Suprapubic skin (tissue), 4 donors: ENCODE measurements at places on chromosomes 4 and X.

- DNase-seq = no peak
- no peaks in the 10 kb centered on the region for H3K27me3 ChIP-seq
- H3K4me3 ChIP-seq = no peak overlapping the region
- no peak overlapping the region for H3K27ac ChIP-seq
- H3K4me1 ChIP-seq = no peaks in the 10 kb centered on the region
- no peaks in the 10 kb centered on the region for H3K36me3 ChIP-seq
These were observed 127.9 kb upstream of the FTHL17 start for GRCh38 chrX:31199840-31200114.

DNA sequence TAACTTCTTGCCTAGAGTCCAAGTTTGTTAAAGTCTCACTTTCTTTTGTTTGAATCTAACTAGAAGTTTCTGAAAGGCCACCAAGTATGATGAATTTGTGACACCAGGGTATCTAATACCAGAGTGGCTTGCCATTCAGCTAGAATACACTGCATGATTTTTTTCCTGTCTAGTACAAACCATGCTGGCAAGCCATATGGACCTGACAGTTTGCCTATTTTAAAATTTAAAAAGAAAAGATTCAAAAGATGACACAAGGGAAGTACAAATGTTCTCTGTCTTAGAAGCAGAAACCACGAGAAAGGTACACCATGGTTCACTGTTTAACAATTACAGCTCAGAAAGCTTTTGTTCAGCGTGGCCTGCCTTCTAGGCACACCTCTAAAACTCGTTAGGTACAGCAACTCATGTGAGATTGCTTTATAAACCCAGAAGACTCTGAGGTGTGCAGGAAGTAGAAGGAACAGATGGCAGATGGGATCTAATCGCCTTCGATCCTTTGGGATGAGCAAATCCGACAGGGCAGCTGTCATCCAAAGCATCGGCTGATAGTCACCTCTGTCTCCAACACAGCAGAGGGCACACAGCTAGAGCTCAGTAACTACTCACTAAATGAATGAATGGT, 35.4 kb upstream of the CENPU start:
- no peak overlapping the region for H3K27ac ChIP-seq
- no peaks in the 10 kb centered on the region for H3K4me1 ChIP-seq
- H3K4me3 ChIP-seq = no peak overlapping the region
- no peak for DNase-seq
- H3K36me3 ChIP-seq = peaks cover 91% of the 10 kb centered on the region

- DNase-seq = no peak
- H3K36me3 ChIP-seq = no peaks in the 10 kb centered on the region
- H3K27me3 ChIP-seq = no peaks in the 10 kb centered on the region
- H3K27ac ChIP-seq = no peak overlapping the region
- H3K4me3 ChIP-seq = no peak overlapping the region
These were observed 19.9 kb upstream of the NPFFR2 start for GRCh38 chr4:72011906-72012305.

- DNase-seq = no peak
- peaks cover 100% of the 10 kb centered on the region for H3K27me3 ChIP-seq
- no peak overlapping the region for H3K4me3 ChIP-seq
- no peaks in the 10 kb centered on the region for H3K36me3 ChIP-seq
- H3K27ac ChIP-seq = no peak overlapping the region
These were observed 19.6 kb upstream of the HMX1 start for GRCh38 chr4:8891255-8891645.

- H3K4me3 ChIP-seq = no peak overlapping the region
- H3K27ac ChIP-seq = no peak overlapping the region
- H3K36me3 ChIP-seq = no peaks in the 10 kb centered on the region
- H3K27me3 ChIP-seq = no peaks in the 10 kb centered on the region
These were observed 515.1 kb upstream of the DIPK2B start for GRCh38 chrX:45715748-45716147.
